ENCODE measurements at places on chromosomes 16 and 17.

DNA sequence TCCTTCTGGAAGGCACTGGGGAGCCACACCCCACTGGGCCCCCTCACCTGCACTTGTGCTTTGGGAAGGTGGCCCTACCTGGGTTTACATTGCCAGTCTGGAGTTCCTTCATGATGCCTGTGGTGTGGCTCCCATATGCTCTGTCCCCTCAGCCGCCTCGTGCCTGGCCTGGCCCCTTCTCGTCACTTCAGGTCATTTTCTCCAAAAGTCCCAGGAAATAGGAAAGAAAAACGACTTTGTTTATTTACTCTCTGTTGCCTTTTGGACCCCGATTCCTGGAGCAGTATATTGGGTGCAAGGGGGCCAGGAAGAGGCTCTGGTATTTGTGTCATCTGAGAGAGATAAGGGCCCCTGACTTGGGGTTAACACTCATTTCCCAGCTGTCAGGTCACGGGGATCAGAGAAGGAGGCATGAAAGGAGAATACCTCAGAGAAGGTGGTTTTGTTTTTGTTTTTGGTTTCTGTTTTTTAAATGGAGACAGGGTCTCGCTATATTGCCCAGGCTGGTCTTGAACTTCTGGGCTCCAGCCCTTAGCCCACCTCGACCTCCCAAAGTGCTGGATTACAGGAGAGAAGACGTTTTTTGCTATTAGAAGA lies 4.7 kb downstream of the SOCS3 start:
- DNase-seq: no peak

DNA sequence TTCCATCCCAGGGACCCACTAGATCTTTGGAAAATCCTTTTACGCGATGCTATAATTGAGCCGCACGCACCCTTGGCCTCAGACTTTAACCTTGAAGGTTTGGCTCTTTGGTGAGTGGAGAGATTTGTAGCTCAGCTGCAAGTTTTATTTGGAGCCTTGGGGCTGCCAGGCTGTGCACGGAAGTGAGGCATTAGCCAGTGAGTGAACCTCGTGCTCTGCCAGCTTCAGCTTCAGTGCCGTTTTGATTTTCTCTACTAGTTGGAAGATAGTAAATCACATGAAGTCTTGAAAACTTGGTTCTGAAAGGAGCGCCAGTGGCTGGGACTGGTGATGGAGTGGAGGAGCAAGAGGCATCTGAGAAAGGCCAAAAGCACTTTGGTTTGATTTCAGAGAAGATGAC lies 17.3 kb downstream of the CRHR1 start:
- DNase-seq: no peak

- no peak for DNase-seq
Observed at GRCh38 chr17:78399028-78399692, 20.7 kb downstream of the PGS1 start.

GRCh38 chr16:25033852-25034251 lies 18.7 kb upstream of the ARHGAP17 start:
- DNase-seq: no peak

DNA sequence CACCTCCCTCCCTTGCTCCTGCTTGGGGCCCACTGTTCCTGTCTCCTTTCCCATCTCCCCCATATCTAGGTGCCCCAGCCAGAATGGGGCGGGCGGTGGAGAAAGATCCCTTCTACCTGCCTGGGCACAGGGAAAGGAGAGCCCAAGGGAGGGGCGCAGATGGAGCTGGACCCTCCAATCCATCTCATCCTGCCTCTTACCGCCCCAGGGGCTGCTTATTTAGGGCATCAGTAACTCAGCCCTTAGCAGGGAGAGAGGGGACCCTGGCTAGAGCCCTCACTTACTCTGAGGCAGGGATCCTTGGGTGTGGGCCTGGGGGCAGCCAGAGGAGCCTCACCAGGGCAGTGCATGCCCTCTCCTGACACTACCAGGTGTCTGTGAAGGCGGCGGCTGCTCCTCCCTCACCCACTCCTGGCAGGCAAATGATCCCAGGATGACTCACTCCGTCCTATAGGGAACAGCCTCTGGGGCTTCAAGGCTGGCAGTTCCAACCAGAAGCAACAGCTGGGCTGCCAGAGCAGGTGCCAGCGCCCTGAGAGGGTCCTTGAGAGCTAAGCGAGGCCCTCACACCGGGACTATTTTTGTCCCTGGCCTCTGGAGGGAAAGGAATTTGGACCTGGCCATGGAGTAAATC lies 16.3 kb upstream of the BCAR1 start:
- no peak for DNase-seq

DNA sequence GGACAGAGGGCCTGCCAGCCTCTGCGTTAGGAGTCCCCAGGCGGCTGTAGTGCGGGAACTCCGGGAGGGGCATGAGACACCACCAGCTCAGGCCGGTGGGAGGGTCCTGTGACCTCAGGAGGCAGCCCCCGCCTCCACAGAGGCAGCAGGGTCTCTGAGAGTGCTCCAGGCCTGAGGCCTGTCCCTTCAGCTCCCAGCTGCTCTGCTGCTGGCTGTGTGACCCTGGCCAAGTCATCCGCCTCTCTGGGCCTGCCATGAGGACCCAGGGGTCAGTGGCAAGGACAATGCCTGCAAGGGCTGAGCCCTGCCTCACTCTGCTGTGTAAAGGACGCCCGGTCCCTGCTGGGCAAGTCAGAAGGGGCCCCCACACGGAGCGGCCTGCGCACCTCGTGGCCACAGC lies 27.1 kb upstream of the ZFPM1 start:
- DNase-seq: no peak

- DNase-seq: no peak
Observed at GRCh38 chr17:65360961-65361552, 200.4 kb downstream of the AXIN2 start.

DNA sequence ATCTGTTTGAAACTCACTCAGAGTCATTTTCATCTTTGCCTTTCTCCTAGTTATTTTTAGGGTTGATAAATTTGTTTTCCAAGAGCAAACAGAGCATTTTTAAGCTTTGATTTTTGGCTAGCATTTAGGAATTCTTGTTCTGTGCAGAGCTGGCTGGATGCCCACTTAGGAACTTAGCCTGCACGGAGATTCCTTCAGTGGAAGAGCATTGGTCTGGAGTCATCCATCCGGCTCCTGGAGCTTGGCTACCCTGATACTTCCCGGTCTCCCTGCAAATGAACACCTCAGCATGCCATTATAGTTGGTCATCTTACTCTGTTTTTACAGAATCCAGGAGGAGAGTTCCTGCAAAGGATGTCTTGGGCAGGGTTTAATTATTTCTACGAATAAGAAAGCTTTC lies 57.1 kb downstream of the SPECC1 start:
- peak; percentile 65 for DNase-seq

DNA sequence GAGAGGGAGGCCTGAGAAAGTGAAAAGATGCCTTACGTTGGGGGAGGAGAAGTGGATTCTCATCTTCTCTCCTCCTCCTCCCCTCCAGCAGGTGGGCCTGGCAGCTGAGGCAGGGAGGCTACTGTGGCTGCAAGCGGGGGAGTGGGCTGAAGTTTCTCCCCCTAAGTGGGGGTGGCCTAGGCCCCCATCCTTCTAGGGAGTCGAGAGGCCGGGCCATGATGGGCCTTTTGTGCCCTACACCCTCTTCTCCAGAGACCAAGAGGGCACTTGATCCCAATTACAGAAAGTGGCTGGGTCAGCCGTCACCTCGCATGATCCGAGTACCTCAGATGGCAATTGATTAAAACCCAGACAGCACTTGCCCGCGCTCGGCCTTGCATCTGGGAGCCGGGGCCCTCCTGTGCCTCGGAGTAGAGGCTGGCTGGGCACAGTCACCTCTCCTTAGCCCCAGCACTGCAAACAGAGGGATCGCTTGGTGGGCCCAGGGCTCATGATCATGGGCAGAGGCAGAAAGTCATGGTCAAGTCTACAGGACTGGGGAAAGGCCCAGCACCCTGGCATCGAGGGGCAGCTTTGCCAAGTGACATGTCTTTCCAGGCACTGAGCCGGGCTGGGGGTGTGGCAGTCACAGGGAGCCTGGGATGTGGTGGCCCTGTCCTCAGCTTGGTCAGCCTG lies 78.3 kb downstream of the IRX5 start:
- DNase-seq: no peak

DNA sequence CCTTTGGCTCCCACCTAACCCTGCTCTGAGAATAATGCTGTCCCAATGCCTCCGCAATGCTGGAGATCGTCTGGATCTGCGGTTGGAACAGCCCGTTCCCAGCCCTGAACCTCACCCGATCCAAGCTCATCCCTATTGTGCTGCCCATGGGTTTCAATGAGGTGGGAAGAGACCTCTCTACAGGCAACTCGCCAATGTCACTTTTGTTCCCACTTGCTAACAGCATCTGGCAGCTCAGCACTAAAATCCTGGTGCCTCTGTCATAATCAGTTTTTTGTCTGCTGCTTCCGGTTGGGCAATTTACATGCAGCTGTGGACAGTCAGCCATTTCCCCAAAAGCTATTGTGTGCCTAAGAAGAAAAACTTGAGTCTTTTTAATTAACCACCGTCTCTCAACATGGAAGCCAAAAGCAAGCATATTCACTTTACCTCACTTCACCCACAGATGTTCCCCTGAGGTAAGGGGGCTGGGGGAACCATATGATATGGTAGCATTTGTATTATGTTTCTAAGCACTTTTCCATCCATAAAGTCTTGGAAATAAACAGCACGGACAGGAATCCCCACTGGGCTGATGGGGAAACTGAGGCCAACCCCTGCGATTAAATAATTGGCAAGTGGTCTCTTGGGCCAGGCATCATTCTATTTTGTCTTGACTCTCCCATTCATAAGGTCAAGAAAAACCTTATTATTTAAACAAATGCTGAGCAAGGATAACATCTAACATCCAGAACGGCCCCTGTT lies 159.2 kb upstream of the CDH5 start:
- DNase-seq: no peak

DNA sequence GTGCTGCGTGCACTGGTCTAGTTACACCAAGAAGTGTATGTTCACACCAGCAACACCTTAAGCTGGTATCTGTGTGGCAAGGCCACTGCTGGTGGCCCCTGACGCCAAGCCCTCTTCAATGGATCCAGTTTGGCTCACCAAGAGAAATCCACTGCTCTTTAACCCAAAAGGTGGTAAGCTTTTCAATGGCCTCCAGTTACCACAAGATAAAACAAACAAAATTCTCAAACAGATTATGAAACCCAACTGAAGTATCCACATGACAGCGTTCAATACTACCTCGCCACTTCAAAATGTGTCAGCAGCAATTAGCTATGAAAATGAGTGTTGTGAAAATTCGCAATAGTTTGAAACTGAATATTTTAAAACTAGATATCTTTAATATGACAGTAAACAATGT lies 96.5 kb upstream of the AKTIP start:
- no peak for DNase-seq

Measured in stromal cell of bone marrow (primary cell).